Gastrocnemius medialis (tissue), 4 donors: ENCODE measurements at places on chromosomes 5 and 9. TPM values are rescaled to one million over a fixed set of nuclear protein-coding genes. Genes with fewer than 3 reads are reported as not detected.
A peak's percentile ranks its signal among the peaks of the same experiment; 100 is the strongest.

CATSPER3 gene
- 0.22 TPM for total RNA-seq

DNA sequence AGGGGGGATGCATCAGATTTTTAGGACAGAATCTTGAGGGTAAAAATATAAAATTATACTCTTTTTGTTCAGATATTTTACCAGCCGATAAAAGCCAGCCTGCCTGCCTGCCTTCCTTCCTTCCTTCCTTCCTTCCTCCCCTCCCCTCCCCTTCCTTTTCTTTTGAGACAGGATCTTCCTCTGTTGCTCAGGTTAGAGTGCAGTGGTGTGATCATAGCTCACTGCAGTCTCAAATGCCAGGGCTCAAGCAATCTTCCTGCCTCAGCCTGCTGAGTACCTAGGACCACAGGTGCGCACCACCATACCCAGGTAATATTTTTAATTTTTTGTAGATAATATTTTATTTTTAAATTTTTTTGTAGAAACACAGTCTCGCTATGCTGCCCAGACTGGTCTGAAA is 330.0 kb downstream of the CCDC171 start:
- H3K4me3 ChIP-seq: no peak overlapping the region
- H3K4me1 ChIP-seq: no peaks in the 10 kb centered on the region
- H3K36me3 ChIP-seq: no peaks in the 10 kb centered on the region

DNA sequence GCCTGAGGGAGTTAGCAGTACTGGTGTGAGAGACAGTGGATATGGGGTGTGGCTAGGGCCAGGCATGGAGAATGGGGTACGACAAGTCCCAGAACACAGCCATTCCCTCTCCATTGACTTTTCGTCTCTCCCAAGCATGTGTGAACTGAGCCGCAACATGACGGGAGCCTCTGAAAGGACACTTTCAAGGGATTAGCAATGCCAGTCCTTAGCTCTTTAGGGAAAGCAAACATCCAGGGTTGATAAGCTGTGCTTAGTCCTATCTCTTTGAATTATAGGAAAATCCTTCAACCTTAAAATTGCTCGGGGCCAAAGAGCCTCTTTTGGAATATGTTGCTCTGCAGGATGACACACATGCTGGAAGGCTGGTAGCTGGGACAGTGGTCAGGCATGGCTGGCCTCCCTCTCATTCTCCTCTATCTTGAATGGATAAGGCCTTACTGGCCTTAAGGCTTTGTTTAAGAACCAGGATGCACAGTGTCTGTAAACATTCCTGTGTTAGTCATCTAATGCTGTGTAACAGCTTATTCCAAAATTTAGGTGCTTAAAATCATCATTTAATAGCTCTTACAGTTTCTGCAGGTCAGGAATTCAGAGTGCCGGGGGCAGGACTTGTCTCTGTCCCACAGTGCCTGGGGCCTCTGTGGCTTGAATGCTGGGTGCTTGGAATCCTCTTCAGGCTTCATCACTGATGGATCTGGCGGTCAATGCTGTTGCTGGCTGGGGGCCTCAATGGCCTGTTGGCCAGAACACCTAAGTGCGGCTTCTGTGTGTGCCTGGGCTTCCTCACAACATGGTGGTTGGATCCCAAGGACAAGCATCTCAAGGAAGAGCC is 95.3 kb downstream of the PTTG1 start:
- H3K4me3 ChIP-seq: no peak overlapping the region
- no peaks in the 10 kb centered on the region for H3K36me3 ChIP-seq
- no peak for DNase-seq
- H3K4me1 ChIP-seq: no peaks in the 10 kb centered on the region
- H3K27ac ChIP-seq: no peak overlapping the region

GOLM1 gene
- total RNA-seq: 2.2 TPM

GRCh38 chr9:106798016-106798799 is 64.8 kb upstream of the ZNF462 start:
- H3K36me3 ChIP-seq: no peaks in the 10 kb centered on the region
- peak overlapping the region; percentile 19 for H3K27ac ChIP-seq
- H3K27me3 ChIP-seq: no peaks in the 10 kb centered on the region
- H3K4me1 ChIP-seq: peaks cover 11% of the 10 kb centered on the region
- DNase-seq: no peak
- H3K4me3 ChIP-seq: no peak overlapping the region

CER1 gene
- not detected for total RNA-seq

DNA sequence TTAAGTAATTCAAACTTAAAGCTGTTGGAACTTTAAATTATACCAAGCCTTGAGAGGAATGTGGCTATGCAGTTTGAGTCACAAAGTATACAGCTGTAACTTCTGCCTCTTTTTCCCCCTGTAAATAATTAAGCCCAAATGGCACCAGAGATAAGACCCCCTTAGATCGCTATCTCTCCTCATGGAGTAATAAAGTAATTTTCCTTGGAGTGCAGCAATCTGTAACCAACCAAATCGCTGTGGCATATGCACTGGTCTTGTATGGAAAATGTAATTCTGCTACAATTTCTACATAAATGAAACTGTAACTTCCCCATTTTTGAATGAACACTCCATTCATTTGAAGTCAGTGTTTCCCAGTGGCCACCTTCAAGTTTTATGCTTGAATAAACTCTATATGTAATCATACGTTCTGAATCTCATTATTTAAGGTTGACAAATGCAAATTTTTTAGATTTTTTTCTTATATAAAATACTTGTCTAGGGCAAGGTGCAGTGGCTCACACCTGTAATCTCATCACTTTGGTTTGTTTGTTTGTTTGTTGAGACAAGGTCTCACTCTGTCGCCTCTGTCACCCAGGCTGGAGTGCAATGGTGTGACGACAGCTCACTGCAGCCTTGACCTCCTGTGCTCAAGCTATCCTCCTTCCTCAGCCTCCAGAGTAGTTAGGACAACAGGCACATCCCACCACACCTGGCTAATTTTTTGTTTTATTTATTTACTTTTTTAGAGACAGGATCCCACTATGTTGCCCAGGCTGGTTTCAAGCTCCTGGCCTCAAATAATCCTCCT is 12.3 kb downstream of the SUSD1 start:
- H3K4me1 ChIP-seq: no peaks in the 10 kb centered on the region
- H3K4me3 ChIP-seq: no peak overlapping the region
- DNase-seq: no peak
- H3K27me3 ChIP-seq: no peaks in the 10 kb centered on the region

GRCh38 chr5:171646102-171647042 is 139.2 kb upstream of the SMIM23 start:
- no peak overlapping the region for H3K27ac ChIP-seq
- no peaks in the 10 kb centered on the region for H3K36me3 ChIP-seq
- H3K4me1 ChIP-seq: no peaks in the 10 kb centered on the region
- no peak for DNase-seq

CDH9 gene
- total RNA-seq: not detected

GRCh38 chr9:82313697-82314096 is 325.1 kb downstream of the SPATA31D1 start:
- no peak overlapping the region for H3K4me3 ChIP-seq
- DNase-seq: no peak
- H3K36me3 ChIP-seq: no peaks in the 10 kb centered on the region
